Hematopoietic multipotent progenitor cell treated with erythropoietin and hydrocortisone succinate and interleukin-3 and kit ligand, for 17 days (in vitro differentiated cells): ENCODE measurements at places on chromosomes 5 and 9.

DNA sequence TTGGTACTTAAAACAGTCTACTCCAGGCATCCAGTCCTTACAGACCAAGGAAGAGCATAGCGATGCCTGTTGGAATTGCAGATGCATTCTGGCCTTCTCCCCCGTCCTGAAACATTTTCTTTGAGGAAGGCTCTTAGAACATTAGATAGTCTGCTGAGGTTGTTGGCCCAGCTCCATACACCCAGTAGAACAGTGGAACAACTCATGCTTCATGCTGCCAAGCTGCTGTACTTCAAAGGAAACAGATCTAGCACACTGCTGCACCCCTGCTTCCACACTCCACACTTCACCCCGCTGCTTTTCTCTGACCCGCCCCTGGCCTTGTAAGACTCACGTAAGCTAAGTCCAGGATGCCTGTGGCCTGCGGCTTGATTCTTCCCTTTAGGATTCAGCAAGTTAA is 33.4 kb upstream of the NCS1 start:
- no peak for DNase-seq

DNA sequence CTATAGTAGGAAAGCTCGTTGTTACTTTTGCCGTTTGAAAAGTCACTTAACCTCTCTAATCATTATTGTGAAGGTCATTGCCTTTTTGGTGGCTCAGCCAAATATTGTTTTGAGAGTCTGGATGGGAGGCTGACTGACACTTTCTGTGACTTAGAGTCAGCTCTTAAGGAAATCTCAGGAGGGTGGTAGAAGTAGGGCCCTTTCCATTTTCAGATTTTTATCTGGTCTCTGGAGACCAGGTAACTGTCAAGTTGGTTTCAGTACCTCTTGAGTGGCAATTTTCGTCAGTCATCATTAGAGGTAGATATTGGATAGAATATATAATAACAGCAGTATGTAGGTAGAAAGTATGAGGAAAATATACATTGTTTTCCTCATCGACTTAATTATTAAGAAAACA is 23.3 kb downstream of the UGCG start:
- DNase-seq: no peak

GRCh38 chr9:124871156-124871561 is 9.2 kb downstream of the ARPC5L start:
- DNase-seq: no peak

DNA sequence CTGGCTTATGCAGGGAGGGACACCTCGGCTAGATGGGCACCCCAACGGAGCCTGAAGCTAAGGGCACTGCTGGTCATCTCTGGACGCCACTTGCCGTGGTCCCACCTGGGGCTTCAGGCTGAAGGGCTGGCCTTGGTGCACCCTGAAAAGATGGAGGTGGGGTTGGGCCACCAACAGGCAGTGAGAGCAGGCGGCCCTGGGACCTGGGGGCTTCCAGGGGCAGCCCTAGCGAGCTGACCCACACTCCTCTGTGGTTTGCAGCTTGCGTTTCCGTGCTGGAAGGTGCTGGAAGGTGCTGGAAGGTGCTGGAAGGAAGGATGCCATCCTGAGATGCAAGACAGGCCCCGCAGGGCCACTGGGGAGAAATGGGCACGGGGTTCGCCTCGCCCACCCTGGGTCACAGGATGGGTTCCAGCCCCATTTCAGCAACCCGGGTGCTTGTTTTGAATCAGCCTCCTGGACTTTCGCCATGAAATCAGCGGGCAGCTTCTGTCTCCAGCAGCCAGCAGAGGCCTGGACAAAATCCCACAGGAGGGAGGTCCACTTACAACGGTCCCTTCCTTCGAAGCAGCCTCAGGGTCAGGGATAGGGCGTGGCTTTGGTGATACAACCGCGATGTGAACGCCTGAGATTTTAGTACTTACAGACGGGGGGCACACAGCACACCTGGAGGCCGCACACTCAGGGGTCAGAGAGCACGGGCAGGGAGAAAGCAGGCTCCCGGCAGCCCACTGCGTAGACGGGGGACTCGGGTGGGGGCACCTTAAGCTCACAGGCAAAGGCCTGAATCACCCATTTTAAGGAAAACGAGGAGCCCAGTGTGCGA is 303.1 kb upstream of the IRX4 start:
- DNase-seq: no peak

GRCh38 chr9:120875195-120875565 is 1.8 kb downstream of the PHF19 start:
- DNase-seq: no peak

DNA sequence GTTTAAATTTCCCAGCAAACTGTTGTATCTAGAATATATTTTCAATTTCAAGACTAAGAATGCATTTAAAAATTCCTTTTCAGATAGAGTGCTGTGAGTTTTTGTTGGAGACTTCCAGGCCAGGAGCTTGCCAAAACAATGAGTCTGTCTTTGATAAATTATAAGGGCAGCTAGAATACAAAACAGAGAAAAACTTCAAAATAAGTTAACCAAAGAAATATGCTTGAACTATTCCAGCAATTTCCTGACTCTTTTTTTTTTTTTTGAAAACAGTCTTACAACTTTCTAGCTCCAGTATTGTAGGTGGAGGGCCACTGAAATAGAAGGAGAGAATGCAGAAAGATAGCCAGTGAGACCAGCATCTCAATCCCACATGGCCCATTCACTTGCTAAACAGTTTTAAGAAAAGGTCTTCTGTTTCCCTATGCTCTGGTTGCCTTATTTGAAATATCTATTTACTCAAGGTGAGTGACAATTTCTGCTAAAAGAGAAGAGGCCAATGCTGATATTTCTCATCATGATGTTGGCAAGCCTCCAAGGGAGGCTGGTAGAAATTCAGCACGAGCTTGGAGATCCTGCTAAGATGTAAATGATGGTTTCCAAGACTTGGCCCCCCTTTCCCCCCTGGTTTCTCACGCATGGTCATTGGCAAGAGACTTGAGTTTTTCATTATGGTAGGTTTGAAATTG is 103.2 kb downstream of the USP20 start:
- no peak for DNase-seq

GRCh38 chr5:142842994-142843905 is 73.1 kb downstream of the ARHGAP26 start:
- DNase-seq: no peak

GRCh38 chr5:111853748-111854147 is 96.8 kb upstream of the NREP start:
- DNase-seq: no peak

GRCh38 chr5:59789197-59789596 is 104.3 kb downstream of the PDE4D start:
- DNase-seq: no peak

DNA sequence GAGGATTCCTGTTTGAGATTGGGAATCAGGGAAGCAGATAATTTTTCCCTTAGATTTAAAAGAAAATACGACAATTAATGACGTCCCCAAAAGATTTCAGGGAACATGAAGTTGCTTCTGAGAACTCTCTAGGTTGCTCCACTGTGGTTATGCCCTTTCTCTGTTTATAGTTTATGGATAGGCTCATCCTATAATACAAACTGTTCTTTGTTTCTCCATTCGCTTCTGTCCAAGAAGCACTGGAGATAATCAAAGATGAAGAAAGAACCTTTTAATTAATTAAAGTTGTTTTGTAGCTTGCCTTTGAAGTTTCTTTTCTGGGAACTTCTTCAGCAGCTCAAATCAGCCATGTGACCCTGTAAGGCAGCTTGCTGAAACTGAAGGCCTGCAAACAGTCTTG is 87.5 kb downstream of the CHSY3 start:
- DNase-seq: no peak
